ENCODE measurements at places on chromosomes 2 and 18.

DNA sequence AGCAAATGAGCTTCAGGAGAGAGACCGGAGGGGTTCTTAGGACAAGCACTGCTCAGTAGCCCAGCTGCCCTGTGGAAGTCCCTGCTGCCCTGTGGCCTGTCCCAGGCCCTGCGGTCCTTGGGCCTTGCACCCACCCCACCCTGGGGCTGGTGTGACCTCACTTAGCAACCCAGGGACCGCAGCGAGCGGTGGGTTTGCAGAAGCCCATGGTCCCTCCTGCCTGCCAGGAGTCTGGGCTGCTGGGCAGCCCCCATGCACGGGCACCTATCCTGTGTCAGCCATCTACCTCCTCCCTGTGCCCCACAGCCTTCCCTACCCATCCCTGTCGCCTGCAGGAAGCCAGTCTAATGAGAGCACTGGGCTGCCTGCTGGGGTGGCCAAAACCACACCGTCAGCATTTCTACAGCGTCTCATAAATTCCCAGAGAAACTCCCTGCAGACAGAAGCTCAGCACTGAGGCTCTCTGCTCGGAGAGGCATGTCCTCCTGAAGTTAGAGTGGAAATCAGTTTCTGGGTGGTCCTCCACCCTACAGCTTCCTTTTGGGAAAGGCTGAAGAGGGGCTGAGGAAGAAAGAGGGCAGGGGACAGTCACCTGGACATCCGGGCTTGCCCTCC lies 231.1 kb upstream of the HS6ST1 start:
- DNase-seq, result no peak

- no peak for DNase-seq
Measured at GRCh38 chr2:7281231-7282201, 364.3 kb downstream of the RNF144A start.

DNA sequence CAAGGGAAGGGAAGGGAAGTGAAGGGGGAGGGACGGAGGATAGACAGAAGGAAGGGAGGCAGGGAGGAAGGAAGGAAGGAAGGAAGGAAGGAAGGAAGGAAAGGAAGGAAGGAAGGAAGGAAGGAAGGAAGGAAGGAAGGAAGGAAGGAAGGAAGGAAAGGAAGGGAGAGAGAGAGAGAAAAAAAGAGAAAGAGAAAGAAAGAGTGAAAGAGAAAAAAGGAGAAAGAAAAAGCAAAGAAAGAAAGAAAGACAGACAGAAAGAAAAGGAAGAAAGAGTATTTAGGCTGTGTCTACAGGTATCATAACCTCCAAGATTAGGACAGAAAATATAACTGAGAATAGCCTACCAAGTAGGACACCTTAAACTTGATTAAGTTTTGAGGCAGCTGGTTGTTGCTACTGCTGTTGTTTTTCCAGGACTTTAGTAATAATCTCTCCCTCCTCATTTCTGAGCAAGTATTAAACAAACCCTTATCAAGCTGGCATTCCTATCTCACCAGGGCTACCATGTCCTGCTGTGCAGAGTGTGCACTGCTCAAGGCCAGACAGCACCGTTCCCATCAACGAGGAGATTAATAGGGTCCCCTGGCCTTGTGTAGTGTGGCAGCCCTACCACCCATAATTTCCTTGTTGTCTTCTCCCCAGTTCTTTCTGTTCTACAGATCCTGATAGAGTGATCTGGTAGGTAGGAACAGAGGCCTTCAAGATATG lies 90.5 kb upstream of the FHL2 start:
- DNase-seq, result no peak

DNA sequence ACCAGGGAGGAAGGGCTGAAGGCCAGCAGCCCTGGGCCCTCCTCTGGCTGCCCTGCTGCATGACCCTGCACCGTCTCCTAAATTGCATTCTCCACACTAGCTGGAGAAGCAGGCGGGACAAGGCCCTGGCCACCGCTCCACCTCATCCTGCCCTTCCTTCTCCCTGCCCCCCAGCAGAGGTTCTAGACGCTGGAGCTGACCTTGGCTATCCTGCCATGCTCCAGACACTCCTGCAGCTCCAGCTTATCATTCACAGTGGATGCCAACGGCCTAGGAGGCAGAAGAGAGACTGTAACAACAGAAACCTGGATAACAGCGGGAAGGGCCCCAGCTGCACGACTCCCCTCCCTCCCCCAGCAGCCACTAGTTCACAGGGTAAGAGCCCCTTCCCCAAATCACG lies 68.4 kb upstream of the POMC start:
- DNase-seq, result peak; percentile 39

- DNase-seq, result no peak
Measured at GRCh38 chr2:65278531-65278981, 50.9 kb downstream of the ACTR2 start.

GRCh38 chr2:152445791-152446201 lies 110.8 kb downstream of the FMNL2 start:
- DNase-seq, result no peak

DNA sequence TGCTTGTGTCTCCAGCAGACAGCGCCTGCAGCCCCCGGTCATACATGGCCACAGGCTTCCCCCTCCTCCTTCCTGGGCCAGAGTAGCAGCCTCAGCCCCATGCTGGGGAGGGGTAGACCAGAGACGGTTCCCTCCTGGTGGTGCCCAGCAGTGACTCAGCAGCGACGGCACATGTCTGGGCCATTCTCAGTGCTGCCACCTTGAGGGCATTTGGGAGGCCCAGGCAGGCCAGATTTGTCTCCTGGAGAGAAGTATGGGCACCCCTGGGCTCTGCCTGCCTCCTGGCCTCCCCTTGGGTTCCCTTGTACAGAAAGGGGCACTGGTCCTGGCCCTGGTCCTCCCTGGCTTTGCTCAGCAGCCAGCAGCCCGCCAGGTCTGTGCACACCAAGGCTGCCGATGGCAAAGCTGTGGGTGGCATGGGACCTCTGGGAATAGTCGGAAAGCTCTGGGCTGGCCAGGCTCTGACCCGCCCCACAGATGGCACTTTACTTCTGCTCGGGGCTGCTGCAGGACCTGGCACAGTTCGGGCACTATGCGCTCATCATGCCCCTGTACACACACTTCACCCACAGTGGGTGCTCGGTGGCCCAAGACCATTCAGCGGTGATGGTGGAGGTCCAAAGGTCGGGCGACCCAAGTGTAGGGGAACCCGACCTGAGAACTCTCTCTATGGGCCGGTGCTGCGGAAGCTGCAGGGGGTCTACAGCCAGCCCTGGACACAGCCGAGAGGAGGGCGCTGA lies 11.4 kb upstream of the ALPI start:
- no peak for DNase-seq

GRCh38 chr2:173708806-173709205 lies 256.4 kb downstream of the SP3 start:
- DNase-seq, result no peak

- DNase-seq, result no peak
Measured at GRCh38 chr18:50632895-50633515, 73.1 kb downstream of the MAPK4 start.

- DNase-seq, result no peak
Measured at GRCh38 chr2:48165070-48165753, 258.9 kb upstream of the FBXO11 start.

DNA sequence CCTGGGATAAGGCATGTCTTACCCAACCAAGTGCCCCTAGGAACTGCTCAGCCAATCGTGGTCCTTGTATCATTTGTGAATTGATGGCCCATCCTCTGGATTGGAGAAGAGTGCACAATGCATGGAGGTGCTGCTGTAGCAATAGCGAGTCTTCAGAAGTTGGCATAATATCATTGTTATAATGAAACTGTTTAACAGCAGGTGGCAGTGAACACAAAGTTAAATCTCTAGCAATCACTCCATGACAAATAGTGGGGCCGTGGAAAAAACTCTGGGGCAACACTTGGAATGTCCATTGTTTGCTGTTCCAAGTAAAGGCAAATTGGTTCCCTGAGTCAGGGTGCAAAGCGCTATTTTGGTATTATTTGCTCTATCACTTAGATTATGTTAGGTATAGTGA lies 11.4 kb downstream of the REG1A start:
- no peak for DNase-seq

GRCh38 chr2:227524665-227525064 lies 52.7 kb downstream of the AGFG1 start:
- no peak for DNase-seq

DNA sequence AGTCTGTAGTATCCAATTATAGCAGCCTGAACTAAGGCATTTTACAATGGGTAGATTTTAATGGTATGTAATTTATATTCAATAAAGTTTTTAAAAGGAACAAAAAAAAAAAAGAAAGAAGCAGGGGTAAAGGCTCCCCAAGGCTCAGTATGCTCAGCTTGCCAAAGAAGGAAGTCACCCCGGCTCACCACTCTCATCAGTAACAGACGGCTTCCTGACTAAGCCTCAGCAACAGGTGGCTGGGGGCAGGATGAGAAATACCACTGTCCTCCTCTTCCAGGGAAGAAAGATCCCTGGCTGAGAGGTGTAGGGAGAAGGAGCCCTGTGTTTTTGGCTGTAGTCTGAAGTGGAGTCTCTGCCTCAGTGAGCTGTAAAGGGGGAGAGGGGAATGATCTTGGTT lies 121.2 kb downstream of the ARHGEF4 start:
- DNase-seq, result no peak

GRCh38 chr18:62846313-62846712 lies 131.0 kb downstream of the PHLPP1 start:
- no peak for DNase-seq

DNA sequence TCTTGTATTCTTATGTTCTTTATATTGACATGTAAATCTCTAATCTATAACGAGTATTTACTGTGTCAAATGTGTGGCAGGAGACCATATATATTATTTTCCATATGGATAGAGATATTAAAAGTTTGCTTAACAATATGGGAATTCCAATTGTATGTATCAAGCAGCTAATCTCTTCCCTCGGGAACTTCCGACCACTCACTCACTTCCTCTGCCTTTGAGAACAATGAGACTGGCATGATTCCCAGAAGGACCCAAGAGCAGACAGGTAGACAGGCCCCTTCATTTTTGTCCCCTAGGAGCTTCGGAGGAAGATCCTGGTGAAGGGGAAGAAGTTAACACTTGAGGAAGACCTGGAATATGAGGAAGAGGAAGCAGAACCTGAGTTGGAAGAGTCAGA lies 24.1 kb downstream of the PLCD4 start:
- no peak for DNase-seq

DNA sequence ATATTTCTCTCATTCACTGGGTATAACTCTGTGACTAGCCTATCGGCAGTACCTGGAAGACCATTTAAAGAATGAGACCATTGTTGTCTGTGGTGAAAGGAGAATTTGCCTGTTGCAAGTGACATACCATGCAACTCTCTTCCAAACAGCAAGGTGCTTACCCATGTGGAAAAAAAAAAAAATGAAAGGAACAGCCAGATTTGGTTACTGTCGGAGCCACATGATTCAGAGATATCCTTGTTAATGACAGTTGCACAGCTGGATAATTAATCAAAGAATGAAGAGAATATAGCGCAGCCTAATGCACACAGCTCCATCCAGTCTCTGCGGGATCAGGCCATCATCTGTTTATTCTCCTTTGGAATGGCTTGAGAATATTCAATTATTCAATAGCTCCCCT lies 141.8 kb downstream of the HRH4 start:
- DNase-seq, result no peak

- no peak for DNase-seq
Measured at GRCh38 chr2:111710085-111710484, 173.9 kb downstream of the ANAPC1 start.

- DNase-seq, result no peak
Measured at GRCh38 chr18:70428439-70428838, 139.6 kb downstream of the SOCS6 start.

GRCh38 chr2:61492476-61492875 lies 21.6 kb upstream of the USP34 start:
- DNase-seq, result no peak

GRCh38 chr18:58402247-58402646 lies 226.6 kb downstream of the ALPK2 start:
- no peak for DNase-seq

- DNase-seq, result peak; percentile 87
Measured at GRCh38 chr2:129233166-129233565, 746.3 kb upstream of the RAB6C start.

Data from posterior cingulate gyrus (tissue), 11 donors.